ENCODE measurements at places on chromosomes 2 and 18. TPM values are rescaled to one million over a fixed set of nuclear protein-coding genes. Genes with fewer than 3 reads are reported as not detected.

PSD4 gene
- total RNA-seq = 18.4 TPM

MYOM1 gene
- total RNA-seq = 92.8 TPM

APLF gene
- 7.3 TPM for total RNA-seq

SLC4A5 gene
- 8.4 TPM for total RNA-seq

CAVIN2 gene
- 51.9 TPM for total RNA-seq

CYS1 gene
- total RNA-seq = 151 TPM

ACMSD gene
- 18.2 TPM for total RNA-seq

WNT6 gene
- 0.82 TPM for total RNA-seq

PLCD4 gene
- 6.7 TPM for total RNA-seq

MROH2A gene
- total RNA-seq = 0.53 TPM

CCDC68 gene
- 9.3 TPM for total RNA-seq

CDH2 gene
- 37.9 TPM for total RNA-seq

SPATA3 gene
- total RNA-seq = not detected

PSMD14 gene
- 36.5 TPM for total RNA-seq

MALL gene
- total RNA-seq = 11.5 TPM

KCNG3 gene
- total RNA-seq = 4.8 TPM

VAMP8 gene
- total RNA-seq = 37.7 TPM

SLC11A1 gene
- 15.5 TPM for total RNA-seq

RMDN2 gene
- 8.8 TPM for total RNA-seq
